ENCODE measurements at places on chromosomes 6 and 20. TPM values are rescaled to one million over a fixed set of nuclear protein-coding genes. Genes with fewer than 3 reads are reported as not detected.

DPPA5 gene
- not detected for total RNA-seq

OR2J3 gene
- not detected for total RNA-seq

THBS2 gene
- not detected for total RNA-seq

WDR27 gene
- total RNA-seq: 22.8 TPM

TRDN gene
- total RNA-seq: not detected

UQCC2 gene
- total RNA-seq: 100 TPM
